ENCODE measurements at places on chromosomes 3 and 15.

GRCh38 chr3:4994144-4994730 is 15.0 kb downstream of the BHLHE40 start:
- DNase-seq = no peak

- peak; percentile 78 for DNase-seq
Measured at GRCh38 chr3:177196456-177197040, 734 bp downstream of the TBL1XR1 start.

DNA sequence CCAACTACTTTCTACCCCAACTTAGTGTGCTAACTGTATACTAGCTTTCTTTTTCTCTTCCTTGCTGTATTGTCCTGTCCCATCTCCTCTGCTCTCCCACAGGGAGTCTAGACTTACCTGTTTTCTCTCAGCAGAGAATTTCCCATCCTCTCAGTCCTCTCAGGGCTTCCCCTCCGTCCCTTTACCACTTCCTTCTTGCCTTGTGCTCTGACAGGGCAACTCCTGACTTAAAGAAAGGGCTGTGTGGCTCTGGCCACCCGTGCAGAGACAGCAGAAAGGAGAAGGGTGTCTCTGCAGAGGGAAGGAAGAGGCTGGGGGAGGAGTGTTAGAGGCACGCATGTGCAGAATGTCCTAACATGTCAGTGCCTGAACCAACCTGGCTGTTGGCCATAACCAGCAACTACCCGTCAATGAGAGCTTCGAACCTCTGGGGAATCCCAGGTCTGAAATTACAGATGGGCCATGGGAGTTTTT is at the start of gene GCSAM:
TSS of gene GCSAM (minus strand) at position 274 of the 474 bp plus-strand sequence. CDS start at position 146, 128 bp downstream.
- peak; percentile 75 for DNase-seq

GRCh38 chr3:80663426-80663825 is 895.6 kb upstream of the ROBO1 start:
- no peak for DNase-seq

- no peak for DNase-seq
Measured at GRCh38 chr3:45139372-45140140, 6.6 kb downstream of the CDCP1 start.

- peak; percentile 85 for DNase-seq
Measured at GRCh38 chr3:152444029-152444641, 175.4 kb downstream of the MBNL1 start.

GRCh38 chr3:9783954-9784353 is 8.3 kb downstream of the TADA3 start:
- DNase-seq = no peak

- DNase-seq = no peak
Measured at GRCh38 chr3:53791317-53791716, 54.9 kb downstream of the CHDH start.

GRCh38 chr3:11576453-11576852 is 67.3 kb downstream of the VGLL4 start:
- no peak for DNase-seq

DNA sequence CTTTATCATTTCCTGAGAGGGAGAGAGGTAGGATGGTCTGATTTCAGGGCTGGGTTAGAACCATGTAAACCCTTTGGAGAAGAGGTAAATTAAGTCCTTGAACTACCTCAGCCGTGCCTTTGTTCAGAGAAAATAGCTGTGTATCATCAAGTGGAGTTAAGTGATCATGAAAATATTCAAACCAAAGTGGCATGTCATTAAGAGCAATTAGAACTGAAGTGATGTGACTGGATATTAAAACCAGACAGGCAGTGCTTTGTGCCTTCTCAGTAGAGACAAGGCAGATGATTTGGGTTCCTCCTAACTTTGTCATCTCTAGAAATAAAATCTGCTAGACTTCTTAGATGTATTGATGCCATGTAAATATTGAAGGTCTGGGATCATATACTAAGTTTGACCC is 171.5 kb downstream of the IL5RA start:
- DNase-seq = no peak

DNA sequence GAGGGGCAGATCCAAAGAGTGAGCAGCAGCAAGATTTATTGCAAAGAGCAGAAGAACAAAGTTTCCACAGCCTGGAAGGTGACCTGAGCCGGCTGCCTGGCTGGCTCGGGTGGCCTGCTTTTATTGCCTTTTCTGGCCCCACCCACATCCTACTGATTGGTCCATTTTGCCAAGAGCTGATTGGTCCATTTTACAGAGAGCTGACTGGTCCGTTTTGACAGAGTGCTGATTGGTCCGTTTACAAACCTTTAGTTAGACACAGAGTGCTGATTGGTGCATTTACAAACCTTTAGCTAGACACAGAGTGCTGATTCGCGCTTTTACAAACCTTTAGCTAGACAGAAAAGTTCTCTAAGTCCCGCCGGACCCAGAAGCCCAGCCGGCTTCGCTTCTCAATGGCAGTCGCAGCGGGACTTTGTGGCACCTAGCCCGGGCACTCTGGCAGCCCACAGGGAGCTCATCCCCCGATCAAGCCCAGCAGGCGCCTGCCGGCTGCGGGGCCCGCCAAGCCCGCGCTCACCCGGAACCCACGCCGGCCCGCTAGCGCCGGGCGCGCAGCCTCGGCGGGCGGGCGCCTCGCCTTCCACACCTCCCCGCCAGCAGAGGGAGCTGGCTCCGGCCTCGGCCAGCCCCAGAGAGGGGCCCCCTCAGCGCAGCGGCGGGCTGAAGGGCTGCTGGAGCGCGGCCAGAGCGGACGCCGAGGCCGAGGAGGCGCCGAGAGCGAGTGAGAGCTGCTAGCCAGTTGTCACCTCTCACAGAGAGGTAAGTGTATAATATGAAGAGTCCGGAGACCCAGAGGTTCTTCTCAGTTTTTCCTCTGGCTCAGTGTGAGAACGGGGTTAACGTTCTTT is 339.2 kb downstream of the CHL1 start:
- DNase-seq = peak; percentile 54

GRCh38 chr15:44299997-44300396 is 11.5 kb downstream of the GOLM2 start:
- DNase-seq = no peak

GRCh38 chr3:116070061-116070460 is 375.2 kb downstream of the LSAMP start:
- DNase-seq = no peak

GRCh38 chr3:126029241-126029640 is 54.7 kb downstream of the SLC41A3 start:
- no peak for DNase-seq

GRCh38 chr3:122416966-122417365 is 1.1 kb upstream of the WDR5B start:
- no peak for DNase-seq

- no peak for DNase-seq
Measured at GRCh38 chr3:161366094-161366493, 5.2 kb downstream of the SPTSSB start.

DNA sequence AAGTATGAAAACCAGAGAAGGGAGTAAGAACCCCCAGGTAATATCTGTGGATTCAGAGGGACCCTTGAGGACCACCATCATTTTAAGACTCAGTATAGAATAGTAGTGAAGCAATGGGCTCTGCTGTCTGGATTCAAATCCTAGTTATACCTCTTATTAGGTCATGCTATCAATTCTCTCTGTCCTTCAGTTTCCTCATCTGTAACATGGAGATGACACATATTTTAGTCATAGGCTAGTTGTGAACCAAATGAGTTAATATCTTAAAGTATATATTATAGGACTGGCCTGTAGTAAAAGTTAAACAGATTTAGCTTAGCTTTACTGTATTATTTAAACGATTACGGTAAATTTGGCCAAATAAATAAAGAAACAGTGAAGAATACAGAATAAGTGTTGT is 177.3 kb upstream of the GOLIM4 start:
- DNase-seq = no peak

DNA sequence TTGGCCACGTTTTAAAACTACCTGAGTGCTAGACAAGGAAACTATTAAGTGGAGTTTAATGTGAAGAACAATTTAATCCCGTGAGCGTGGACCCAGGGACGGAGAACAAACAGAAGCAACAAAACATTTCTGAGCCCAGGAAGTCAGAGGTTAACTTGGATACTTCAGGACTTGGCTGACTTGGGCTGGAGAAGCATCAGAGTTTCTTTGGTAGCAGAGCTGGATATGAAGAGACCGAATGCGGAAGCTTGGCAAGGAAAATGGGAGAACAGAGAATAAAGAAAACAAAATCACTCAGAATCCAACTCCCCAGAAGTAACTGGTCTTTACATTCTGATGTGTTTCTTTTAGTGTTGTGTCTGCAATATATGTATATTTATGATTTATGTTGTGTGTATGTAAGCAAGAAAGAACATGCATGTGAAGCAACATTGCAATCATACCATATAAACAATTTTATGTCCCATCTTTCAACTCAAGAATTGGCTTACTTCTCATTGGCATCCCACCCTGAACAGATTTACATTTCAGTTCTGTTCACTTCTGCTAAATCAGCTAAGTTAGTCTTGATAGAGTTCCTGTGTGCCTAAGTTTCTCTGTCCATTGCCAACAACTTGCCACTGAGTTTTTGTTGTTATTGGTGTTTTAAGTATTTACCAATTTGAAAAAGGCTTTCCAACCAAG is 17.2 kb upstream of the PLOD2 start:
- DNase-seq = no peak

DNA sequence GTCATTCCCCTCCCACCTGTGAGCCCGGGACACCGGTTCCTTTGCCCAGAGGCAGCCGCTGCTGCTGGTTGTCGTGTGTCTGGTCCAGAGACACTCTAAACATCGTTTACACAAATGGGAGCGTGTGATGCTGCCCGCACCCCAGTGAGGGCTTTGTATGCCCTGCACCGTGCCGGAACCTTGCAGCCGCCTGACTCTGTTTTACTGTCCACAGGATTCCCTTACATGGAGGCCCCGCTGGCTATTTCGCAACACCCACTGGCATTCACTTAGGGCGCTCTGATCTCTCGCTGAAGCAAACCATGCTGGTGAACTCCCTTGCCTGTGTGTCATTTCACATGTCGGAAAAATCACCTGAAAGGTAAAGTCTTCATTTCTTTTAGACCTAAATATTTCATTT is 100.8 kb upstream of the SLC6A6 start:
- no peak for DNase-seq

DNA sequence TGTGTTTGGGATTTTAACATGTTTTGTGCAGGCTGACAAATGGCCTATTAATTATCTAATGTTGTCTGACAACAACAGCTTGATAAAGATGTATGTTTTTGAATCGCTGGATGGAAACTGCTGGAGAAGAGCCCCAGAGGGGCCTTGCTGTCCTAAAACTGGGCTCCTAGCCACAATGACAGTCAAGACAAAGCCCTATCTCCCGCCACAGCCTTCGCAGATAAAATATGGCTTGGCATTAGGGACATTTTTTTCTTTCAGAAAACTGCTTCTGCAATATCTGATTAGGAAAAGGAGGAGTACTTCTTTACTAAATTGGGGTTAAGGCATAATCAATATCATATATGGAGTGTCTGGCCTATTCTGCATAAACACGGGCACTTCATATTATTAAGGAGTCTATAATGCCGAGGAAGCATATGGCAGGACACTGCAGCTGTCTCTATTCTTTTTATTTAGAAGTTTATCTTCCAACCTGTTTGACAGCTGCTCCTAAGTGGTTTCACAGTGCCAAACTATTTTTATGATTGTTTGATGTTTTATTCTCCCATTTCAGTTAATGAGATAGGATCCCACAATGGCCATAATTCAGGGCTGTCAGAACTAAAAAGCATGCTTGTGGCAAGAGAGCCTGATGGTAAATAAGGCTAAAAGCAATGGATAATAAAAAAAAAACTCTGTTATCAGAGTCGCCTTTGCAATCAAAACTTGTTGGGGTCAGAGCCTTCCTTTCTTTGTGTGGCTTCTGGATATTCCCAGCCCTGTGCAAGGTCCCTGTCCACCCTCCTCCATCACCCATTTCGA is 210.1 kb downstream of the MECOM start:
- DNase-seq = peak; percentile 96

DNA sequence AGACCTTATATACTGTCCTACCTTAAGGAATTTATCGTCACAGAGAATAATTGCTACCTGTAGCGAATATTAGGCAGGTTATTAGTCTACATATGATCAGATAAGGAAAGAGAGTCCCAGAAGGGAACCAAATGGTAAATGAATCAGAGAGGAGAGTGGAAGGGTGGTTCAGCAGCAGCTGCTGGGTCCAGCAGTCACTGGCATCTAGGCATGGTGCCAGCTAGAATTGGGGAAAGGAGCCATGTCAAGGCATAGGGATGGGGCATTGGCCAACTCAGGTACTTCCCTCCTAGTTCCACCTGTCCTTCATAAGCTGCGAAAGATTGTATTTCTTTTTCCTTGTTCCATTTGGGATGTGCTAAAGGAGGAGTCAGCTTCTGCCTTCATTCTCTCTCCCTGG is 23.4 kb downstream of the HACD3 start:
- no peak for DNase-seq

GRCh38 chr3:62589078-62589477 is 215.7 kb upstream of the FEZF2 start:
- no peak for DNase-seq

- DNase-seq = no peak
Measured at GRCh38 chr15:37086120-37086519, 14.2 kb downstream of the MEIS2 start.
